Stimulated activated CD4-positive, alpha-beta T cell treated with anti-CD3 and anti-CD28 coated beads, Interleukin-12 subunit alpha, Interleukin-12 subunit beta, amount 100 ng/mL, for 24 hours (primary cell): ENCODE measurements at places on chromosomes 4 and X.

- no peak for DNase-seq
Observed at GRCh38 chrX:16999275-16999674, 52.8 kb downstream of the REPS2 start.

- DNase-seq, result no peak
Observed at GRCh38 chr4:7970361-7970946, 30.8 kb upstream of the AFAP1 start.

- DNase-seq, result no peak
Observed at GRCh38 chrX:136047969-136048368, 62.7 kb downstream of the SLC9A6 start.

GRCh38 chr4:115213716-115214115 lies 100.3 kb upstream of the NDST4 start:
- DNase-seq, result no peak

GRCh38 chrX:2677764-2678163 lies 13.3 kb upstream of the CD99 start:
- no peak for DNase-seq

GRCh38 chrX:17031827-17032226 lies 85.4 kb downstream of the REPS2 start:
- DNase-seq, result no peak

GRCh38 chr4:69910016-69910782 lies 20.7 kb upstream of the CSN1S1 start:
- no peak for DNase-seq

GRCh38 chr4:155617296-155617695 lies 49.4 kb upstream of the GUCY1A1 start:
- no peak for DNase-seq

GRCh38 chr4:68145261-68145660 lies 15.6 kb upstream of the TMPRSS11F start:
- no peak for DNase-seq

GRCh38 chr4:72216539-72217277 lies 184.9 kb downstream of the NPFFR2 start:
- DNase-seq, result no peak

DNA sequence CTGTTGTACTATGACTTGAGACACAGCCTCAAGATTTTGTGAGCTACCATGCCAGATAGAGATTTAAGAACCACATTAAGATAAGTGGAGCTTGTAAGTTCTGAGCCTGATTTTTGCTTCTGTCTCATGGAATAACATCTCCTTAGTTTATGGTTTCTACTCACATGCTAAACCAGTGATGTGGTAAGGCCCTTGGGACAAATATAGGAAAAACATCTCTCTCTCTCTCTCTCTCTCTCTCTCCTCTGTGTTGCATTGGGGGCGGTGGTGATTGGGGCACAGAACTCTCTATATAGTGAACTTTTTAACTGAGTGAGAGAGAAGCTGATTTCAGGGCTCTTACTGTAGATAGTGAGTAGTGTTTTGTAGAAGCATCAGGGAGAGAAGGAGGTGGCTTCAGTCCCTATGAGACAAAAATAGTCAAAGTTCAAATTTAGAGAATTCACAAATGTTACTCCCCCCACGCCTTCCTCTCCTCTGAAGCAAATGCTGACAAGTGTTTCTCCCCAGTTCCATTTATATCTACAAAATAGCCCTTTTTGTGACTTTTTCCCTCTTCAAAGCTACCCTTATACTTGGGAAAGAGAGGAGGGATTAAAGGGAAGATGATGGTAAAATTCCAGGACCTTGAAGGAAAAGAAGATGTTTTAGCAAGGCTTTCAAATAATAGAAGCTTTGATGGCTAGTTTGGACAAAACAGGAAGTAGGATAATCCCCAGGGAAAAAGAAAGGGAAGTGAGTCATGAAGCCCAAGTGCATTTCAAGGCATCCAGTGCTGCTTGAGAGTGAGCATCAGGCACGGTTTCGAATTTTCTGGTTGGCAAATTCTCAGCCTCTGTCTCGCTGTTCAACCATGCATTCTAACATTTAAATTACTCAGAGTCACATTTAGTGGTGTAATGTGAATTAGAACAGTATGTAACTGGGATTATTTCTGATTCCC lies 134.3 kb upstream of the AP1S2 start:
- DNase-seq, result no peak

- DNase-seq, result no peak
Observed at GRCh38 chr4:82645936-82646565, 84.3 kb upstream of the TMEM150C start.

- no peak for DNase-seq
Observed at GRCh38 chr4:26261405-26261804, 59.4 kb upstream of the RBPJ start.

GRCh38 chrX:18146954-18147353 lies 73.7 kb downstream of the BEND2 start:
- DNase-seq, result no peak

- DNase-seq, result no peak
Observed at GRCh38 chrX:24292353-24292752, 21.5 kb downstream of the SUPT20HL2 start.

- DNase-seq, result no peak
Observed at GRCh38 chr4:169372791-169373190, 102.0 kb upstream of the SH3RF1 start.

DNA sequence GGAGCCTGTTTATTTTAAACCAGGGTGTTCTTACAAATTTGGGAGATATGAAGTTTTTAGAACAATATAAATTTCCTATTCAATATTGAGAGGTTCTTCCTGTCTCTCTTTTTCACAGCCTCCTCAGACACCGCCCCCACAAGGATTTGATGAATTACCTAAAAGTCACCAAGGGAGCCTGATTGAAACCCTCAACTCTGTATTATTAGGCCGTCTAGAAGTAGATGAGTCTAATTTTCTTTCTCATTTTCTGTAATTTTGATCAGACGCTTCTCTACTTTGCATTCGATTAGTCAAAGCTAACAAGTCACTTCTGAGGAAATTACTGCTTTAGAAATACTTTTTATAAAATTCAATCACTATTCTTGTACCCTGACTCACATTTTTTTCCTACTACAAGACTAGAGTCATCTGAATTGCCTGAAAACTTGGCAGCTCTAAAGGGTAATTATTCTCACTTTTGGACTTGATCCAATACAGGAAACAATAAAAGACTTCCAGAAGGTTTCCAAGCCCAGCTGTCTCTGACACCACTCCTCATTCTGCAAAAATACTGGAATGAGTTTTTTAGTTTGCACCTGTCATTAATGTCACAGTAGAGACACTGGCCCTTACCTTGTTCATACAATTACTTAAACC lies 111.2 kb downstream of the ELOVL6 start:
- no peak for DNase-seq

DNA sequence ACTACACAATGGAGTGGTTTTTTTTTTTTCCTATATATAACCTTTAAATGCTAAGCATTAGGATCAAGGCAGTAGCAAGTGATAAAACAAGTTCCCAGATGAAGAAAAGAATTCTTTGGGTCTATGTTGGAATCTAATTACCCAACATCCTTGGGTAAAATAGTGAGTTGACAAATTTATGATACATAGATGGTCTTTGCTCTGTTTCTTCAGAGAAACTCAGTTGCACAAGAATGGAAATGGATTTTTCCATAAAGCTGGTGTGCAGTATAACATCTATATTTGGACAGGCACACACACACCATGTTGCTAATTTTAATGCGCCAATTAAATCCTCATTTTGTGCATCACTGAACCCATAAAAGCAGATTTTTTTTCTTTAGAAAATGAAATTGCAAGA lies 137.0 kb upstream of the MED14 start:
- no peak for DNase-seq

DNA sequence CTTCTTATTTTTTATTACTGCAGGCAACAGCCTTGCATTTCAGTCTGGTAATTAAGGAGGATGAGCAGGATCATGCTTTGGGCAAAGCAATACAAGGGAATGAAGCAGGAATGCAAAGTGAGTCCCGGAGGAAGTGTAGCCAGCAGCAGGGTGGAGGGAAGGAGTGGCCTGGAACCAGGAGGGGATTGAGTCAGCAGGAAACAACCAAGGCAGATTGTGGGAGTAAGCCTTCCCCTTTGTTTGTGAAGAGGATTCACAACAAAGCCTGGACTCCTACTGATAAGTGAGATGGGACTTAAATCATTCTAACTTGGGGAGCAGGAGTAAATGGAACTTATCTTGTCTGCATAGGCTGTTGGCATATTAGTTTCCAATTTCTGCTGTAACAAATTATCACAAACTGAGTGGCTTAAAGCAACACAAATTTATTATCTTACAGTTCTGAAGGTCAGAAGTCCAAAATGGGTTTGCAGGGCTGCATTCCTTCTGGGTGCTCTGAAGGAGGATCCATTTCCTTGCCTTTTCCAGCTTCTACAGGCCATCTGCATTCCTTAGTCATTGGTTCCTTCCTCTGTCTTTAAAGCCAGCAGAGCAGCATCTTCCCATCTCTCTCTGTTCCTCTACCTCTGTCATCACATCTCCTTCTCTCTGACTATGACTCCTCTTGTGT lies 93.2 kb upstream of the AP1S2 start:
- DNase-seq, result no peak

GRCh38 chrX:77427611-77428010 lies 19.6 kb upstream of the FGF16 start:
- DNase-seq, result no peak

DNA sequence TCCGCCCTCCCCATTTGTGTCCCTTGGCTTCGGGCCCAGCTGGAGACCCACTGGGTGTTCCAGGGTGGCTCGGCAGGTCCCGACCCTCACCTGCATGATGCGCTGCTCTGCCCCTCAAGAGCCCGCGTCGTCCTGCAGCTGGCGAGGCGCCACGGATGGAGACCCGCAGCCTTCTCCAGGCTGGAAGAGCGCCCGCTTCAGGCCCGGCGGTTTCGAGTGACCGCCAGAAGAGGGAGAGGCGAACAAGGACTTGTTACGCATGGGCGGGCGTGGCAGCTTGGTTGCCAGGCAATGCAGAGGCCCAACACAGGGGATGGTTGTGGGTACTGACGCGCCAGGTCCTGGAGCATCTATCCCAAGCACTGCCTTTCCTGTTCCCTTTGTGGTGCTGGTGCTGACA lies at the start of gene PDCL2:
TSS of gene PDCL2 (minus strand) at position 232 of the 400 bp plus-strand sequence. CDS start at position 96, 136 bp downstream.
- DNase-seq, result no peak

DNA sequence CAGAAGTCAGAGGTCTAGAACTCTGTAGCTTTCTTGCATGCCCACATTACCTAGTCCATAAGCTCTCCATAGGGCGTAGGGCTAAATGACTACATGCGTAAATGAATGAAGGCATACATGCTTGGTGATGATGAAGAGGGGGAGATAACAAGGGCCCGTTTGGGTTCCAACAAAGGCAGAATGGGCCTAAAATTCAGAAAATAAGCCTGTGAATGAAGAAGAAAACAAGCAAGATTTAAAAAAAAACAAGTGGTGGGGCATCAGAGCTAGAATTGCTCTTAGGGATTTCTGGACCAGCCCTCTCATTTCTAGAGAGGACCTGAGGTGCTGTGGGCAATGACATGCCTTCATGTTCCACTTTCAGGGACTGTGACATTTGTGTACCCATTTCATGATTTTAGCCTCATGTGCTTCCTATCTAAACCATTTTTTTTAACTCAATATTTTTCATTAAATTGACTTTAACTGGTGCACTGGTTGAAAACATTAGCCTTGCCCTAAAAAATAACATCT lies 12.1 kb downstream of the GPRIN3 start:
- DNase-seq, result no peak

DNA sequence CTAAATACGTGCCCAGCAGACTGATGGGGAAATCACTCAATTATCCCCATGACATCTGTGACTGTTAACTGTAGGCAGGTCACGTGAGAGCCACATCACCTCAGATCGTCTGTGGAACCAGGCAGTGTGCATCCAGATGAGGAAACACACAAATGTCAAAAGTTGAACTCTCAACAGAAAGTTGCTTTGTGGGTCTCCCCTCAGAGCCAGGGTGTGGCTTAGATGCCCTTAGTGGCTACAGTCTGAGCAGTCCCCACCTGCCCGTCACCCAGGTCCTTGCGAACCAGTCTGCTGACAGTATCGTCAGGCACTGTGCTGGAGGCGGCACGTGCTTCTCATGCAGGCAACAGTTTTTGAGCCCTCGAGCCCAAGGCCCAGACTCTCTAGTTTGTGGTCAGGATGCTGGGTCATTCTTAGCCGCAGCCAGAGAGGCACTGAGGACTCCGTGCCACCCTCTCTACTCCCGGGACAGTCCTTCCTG lies 10.8 kb downstream of the TMEM187 start:
- no peak for DNase-seq

GRCh38 chrX:132652871-132653270 lies 164.0 kb upstream of the MBNL3 start:
- no peak for DNase-seq

DNA sequence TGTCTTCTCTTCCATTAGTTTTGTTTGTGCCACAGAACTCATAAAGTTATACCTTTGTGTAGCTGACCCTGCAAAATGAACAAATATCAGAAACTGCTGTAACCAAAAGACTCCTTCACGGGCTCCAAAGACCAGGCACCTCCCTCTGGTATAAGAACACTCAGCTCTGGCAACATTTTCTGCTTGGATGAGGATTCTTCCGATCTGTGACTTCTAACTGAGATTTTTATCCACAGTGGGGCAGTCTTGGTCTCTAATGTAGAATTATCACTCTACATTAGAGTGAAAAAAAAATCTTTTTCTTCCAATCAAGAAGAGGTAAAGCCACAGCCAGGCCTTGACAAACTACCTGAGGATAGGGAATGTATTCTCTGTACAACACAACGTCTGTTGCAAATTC lies 38.5 kb upstream of the PRSS48 start:
- DNase-seq, result no peak

DNA sequence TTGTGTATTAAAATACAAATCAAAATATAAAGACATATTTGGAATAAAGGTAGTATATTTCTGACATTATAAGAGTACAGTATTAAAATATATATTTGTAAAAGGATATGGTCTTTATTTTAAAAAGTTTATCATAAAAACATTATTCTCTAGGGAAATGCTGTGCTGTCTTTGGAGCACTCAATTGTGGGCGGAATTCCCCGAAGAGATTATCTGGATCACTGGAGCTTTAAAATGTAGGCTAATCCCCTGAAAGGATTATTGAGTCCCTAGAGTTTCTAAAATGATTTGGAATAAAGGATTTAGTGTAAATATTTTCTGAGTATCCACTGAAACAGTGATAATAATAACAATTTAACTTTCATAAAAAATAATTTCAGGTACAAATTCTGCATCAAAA lies 1239.4 kb downstream of the TECRL start:
- DNase-seq, result no peak

GRCh38 chr4:120636120-120636630 lies 286.4 kb downstream of the PRDM5 start:
- DNase-seq, result no peak

DNA sequence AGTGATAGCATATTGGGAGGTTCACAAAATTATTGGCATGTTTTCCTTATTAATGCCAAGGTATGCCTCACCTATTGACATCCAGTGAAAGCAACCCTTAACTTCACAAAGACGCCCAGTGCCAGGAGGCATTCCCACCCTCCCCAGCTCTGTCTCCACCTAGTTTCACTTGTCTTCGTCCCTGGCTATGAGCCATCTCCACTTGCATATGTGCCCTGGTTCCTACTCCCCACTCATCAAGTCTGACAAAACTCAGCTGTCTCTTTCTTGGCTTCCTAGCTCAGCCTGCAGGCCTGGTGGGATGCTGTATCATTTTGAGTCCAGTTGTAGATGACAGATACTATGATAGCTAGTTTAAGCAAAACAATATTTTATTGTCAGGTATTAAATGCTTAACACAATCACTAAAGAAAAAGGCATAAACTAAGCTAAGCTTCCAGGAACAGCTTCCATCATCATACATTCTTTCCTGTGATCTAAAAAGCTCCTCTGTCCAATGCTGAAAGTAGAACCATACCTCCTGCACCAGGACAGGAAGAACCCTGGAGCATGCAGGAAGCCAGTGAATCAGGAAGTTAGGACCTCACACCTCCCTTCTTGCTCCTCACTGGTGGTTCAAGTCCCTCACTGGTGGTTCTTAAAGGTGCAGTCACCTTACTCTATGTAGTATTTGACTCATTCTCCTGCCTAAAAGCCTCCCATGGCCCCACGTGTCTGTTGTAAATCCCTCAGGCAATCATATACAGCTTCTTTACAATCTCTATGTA lies 410.3 kb upstream of the RASGEF1B start:
- DNase-seq, result no peak
